ENCODE measurements at places on chromosomes 16 and 17.
A peak's percentile ranks its signal among the peaks of the same experiment; 100 is the strongest.

DNA sequence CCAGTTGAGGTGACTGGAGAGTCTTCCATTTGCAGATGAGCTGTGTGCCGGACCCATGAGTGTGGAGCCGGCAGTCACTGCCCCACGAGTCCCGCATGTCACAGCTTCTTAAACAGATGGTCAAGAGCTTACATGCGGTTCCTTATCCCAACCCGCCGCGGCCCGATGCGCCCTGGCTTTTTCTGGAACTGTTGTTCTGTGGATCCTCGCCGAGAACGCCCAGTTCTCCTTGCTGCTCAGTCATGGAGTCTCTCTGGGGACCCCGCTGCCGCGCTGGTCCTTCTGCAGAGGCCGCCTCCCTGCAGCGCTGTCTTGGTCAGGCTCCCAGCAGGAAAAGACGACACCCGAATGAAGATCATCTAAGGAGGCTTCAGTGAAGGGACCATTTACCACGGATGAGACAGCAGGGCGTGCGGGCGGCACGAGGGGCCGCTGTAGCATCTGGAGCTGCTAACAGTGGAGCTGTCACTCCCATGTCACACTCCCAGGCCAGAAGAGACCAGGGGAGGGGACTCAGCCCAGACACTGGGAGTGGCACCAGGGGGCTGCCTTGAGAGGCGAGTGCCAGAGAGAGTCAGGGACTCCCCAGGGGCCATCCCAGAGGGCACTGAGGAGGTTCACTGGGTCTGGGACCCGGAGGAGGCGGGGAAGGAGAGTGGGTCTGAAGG is 10.8 kb upstream of the LGALS3BP start:
- DNase-seq: no peak

- no peak for DNase-seq
Measured at GRCh38 chr16:81544261-81544660, 99.7 kb downstream of the CMIP start.

GRCh38 chr16:13056607-13057006 is 155.2 kb downstream of the SHISA9 start:
- DNase-seq: no peak

DNA sequence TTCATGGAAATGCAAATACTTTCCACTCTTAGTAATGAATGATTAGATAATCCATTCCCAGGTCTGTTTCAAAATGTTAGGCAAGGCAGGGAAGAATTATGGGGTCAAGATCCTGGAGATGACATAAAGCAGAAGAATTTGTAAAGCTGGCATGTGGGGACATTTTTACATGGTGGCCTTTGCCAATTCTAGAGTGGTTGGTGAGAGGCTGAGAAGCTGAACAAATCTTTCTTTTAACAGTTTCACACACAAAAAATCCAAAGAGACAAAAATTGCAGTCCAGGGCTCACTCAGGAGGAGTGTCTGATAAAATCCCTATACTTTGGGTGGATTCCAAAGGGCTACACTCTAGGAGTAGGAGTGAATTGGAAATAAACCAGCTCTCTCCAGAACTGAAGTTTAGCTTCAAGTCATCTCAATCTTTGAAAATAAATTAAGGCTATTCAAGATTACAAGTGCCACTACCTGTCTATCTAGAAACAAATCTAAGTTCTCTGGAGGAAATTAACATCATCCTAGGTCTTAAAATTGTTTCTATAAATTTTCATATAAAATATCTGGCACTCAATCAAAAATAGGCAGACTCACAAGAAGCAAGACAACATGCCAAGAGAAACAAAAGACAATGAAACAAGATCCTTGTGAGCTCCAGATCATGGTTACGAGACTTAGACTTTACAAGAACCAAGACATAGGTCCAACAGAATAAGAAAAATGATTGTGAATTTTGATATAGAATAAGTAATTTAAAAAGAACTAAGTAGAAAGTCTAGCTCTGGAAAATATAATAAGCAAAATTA is 113.0 kb upstream of the AXIN2 start:
- no peak for DNase-seq

DNA sequence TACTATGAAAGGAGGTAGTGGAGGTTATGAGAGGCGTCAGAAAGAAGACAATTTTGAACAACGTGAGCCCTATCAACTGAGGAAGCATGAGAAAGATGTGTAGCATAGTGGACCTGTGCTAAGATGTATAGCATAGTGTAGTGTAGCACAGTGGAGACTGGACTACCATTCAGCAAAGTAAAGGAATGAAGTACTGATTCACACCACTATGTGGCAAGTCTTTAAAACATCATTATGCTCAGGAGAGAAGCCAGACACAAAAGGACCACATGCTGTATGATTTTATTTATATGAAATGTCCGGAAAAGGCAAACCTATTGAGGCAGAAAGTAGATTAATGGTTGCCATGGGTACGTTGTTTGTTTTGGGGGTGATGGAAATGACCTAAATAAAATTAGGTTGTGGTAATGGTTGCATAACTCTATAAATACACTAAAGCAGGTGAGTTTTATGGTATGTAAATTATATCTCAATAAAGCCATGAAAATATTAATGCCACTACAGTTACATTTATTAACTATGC is 20.4 kb upstream of the XYLT1 start:
- no peak for DNase-seq

DNA sequence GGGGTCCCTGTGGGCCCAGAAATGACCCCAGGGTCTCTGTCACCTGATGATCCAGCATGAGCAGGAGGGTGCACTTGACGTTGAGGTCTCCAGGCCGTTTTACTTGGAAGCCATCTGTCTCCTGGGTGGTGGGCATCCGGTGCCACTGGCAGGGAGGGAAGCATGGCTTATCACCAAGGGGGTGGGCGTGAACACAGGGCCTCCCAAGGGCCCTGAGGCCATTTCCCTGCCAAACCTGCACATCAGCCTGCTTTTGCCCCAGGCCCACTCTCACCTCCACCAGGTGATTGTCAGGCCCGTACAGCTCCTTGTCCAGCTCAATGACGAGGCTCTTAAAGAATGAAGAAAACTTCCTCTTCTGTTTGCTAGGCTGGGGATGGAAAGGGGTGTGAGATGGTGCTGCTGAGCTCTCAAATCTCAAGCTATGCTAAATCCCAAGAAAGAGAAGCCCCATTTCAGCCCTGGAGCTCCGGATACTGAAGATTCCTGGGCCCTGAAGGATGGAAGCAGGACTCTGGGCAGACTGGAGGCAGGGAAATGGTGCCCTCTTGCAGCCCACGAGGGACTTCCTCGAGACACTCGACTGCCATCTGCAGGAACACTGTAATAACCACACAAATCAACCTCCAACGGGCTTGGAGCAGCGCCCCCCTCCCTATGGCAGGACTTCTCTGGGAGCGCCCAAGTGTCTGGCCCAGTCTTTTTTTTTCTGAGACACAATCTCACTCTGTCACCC is 7.1 kb upstream of the FTSJ3 start:
- peak; percentile 82 for DNase-seq

DNA sequence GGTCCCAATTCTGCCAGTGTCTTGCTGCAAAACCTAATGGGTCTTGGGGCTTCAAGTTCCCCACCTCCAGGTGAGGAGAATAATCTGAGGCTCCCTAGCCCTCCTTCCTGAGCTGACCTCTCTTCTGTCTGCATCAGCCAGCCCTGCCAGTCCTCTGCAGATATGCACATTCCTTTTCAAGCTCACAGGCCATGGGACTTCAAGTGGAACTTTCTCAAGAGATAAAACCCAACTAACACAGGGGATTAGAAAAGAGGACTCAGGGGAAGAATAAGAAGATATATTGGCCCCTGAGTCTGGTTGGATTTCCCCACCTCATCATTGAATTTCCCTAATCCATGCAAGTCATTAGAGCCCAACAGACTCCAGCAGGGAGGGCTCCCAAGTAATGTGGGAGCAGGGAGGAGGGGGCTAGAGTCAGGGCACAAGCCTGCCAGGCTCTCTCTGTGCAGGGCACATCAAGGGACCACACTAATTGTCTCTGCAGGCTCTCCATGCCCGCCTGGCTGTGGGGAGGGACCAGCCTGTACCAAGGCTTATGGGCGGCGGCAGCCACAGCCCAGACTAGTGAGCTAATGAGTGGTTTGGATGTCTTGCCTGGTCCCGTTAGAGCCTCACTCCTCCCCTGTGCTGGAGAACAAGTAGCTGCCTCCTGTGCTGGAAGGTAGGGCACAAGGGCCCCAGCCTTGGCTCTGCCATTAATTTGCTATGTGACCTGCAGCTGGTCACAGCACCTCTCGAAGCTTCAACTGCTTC is 1.2 kb downstream of the KRT14 start:
- no peak for DNase-seq

DNA sequence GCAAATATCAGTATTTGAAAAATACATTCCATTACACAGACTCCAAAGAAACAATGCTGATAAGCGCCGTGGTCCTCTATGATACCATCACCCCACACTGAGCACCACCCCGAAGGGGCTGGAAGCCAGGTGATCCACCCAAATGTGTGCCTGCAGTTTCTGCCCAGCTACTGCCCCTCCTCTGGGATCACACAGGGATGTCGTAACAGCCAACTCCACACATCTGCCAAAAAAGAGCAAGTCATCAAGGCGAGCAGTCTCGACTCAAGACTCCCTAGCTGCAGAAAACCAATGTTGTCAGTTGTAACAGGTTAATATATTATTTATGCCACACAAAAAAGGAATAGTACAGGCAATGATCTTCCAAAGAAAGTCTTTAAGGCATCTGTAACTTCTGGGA is 21.0 kb downstream of the CYB5D2 start:
- DNase-seq: peak; percentile 47

- DNase-seq: no peak
Measured at GRCh38 chr16:15611610-15612009, 31.3 kb downstream of the MARF1 start.

GRCh38 chr17:77128896-77129567 is 11.7 kb upstream of the SEC14L1 start:
- no peak for DNase-seq

- no peak for DNase-seq
Measured at GRCh38 chr17:20092261-20092867, 83.2 kb downstream of the SPECC1 start.

DNA sequence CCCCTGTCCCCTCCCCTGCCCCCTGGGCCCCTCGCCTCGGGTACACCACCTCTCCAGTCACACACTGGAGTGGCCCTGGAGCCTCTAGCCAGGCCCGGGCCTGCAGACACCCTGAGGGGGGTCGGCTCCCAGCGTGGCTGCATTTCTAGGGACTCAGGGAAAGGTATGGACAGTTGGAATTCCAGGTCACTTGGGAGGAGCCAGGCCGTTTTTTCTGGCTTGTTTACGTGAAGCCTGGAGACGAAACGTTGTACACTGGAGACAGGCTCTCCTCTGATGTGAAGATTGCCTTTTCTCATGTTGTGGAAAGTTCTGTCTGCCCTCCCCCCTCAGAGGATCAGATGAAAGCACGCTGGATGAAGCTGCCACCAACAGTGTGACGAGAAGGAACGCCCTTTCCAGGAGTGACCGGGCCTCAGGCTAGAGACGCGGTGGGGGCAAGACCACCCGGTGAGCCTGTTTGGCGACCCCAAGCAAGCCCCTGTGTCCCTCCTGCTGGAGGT is 4.0 kb upstream of the PPP1R27 start:
- DNase-seq: no peak

DNA sequence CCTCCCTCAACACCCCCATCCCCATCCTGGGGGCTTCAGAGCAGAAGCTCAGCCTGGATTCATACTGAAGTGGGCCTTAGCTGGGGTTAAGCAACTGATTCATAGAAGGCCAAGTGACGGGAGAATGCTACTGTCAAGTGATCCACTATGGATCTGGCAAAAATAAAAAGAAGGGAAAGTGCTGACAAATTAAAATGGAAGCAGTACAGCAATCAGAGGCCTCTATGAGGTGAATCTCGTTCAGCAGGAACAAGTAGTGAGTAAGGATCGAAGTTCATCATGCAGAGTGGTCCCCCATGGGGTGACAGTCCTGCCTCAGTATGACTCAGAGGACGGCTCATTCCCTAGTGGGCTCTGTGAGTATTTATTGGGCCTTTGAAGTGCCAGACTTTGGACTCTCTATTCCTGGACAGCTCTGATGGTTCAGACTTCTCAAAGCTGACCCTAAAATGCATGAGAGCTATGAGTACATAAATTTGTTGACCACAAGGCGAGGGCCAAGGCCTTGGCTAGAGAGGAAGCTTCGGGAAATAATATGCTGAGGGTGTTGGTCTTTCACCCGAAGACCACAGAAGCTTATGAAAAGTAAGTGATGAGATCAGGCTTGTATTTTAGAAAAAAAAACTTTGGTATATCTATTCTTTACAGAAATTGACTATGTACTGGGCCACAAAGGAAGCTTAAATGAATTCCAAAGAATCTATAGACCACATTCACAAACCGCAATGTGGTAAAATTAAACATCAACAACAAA is 5.3 kb upstream of the NSMCE1 start:
- DNase-seq: no peak

DNA sequence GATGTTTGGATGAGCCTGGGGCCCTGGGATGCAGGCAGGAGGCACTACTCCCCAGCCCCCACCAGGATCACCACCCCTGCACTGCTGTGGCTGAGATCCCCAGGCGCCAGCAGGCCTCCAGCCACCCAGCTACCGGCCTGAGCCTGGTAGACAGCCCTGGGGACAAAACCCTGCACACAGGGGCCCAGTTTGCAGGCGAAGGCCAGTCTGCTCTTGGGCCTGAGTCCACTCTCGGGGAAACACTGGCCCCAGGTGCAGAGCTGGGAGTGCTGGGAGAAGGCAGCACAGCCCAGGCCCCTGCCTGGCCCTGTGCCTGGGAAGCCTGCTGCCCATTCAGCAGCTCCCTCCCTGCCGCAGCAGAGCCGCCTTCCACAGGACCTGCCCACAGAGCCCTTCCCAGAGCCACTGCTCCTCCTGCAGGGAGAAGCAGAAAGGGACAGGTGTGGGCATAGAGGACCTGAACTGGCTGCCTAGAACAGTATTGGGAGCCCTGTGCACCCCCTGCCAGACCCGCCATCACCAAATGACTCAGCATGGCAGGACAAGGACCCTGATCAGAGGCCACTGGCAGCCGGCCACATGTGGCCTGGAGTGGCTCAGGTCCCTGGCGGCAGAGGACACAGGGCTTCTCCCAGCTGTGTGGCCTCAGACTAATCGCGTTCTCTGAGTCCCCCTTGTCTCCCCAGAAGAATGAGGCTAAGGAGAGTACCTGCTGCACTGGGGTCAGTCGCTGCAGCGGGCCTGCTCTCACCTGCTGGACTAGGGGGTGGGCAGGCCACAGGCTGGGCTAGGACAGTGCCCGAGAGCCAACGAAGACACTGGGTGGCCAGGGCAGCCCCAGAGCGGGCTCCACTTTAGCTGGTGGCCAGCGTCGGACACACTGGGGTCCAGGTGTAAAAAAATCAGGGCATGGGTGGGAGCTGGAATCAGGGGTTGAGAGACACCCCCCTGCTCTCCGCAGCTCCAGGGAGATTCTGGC is 10.7 kb downstream of the MSRB1 start:
- peak; percentile 17 for DNase-seq

- no peak for DNase-seq
Measured at GRCh38 chr16:19105891-19106624, 7.7 kb upstream of the ITPRIPL2 start.

- DNase-seq: no peak
Measured at GRCh38 chr17:57629886-57630285, 115.2 kb downstream of the CCDC182 start.
